Muscle of arm (tissue), 14 donors: ENCODE measurements at places on chromosomes 5 and 9.

DNA sequence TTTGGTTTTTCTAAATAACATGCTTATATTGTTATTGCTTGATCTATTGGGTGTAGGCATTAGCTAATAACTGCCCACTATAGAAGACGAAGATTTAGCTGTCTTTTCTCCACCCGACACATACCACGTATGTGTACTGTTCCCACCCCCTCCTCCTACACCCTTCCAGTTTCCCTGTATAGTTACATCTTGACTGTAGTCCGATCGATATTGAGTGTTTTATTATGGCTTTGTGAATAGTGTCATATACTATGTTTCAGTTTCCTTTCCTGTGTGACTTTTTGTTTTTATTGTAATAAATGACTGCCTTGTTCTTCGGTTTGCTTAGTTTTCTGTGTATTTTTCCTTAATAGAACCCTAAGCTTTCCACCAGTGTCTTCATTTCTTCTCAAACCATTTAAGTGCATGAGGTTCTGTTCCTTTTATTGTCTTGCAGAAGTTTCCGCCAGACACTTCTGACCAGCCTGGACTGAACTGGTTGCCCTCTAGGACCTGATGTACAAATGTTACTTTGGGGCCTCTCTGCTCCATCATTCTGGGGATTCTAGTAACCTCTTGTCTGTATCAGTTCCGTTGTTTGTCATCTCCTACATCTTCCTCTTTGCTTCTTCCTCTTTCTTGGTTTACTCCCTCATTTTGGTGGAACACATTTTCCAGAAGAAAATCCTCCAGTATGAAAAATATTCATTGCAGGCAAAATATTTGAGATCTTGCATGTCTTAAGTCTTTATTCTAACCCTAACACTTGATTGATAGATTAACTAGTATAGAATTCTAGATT, 61.8 kb downstream of the PRKACG start:
- no peak for DNase-seq

GRCh38 chr5:56259002-56259511, 25.9 kb upstream of the ANKRD55 start:
- DNase-seq = peak; percentile 59

DNA sequence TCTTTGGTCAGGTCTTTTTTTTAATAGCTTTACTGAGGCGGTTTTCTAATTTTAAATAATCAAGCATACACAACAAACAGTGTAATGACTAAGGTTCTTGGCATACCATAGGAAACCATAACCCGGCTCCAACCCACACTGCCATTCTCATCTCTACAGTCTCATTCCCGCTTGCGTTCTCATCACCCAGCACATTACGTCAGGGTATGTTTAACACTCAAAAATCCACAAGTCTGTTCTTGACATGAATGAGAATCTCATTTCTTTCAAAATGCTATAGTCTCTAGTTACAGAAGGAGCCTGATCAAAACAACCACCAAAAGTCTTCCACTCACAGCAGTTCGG, 505 bp downstream of the C5orf34 start:
- no peak for DNase-seq

- no peak for DNase-seq
These were observed 413.0 kb upstream of the CDH9 start for GRCh38 chr5:27451377-27451776.

GRCh38 chr9:114606597-114607207, 4.4 kb upstream of the TMEM268 start:
- DNase-seq = no peak

DNA sequence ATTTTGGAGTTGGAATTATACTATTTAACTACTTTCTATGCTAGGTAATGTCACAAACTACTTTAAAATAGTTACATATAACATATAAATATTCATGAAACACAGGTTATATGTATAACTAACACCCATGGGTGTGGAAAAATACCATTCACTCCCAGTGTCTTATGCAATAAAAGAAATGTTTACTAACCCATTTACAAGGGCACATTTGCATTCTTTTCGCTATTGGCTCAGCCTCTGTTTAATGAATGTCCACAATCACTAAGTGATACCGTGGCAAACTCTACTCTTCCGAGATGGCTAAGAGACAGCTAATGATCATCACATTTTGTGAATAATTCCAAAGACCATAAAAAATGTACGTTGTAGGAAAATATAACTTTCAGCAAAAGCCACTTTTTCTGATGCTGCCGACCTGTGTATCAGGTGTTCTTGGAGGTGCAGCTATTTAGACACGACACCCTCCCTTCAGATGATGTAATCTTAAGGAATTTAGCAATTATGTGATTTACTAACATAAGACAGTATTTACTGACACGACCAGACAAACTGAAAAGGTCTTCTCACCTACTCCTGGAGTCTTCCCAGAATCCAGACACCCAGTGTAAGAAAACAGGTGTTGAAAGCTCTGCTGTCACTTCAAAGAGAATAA, 121.7 kb upstream of the FAM120A start:
- DNase-seq = no peak

GRCh38 chr5:32833127-32833526, 122.0 kb downstream of the NPR3 start:
- DNase-seq = no peak

DNA sequence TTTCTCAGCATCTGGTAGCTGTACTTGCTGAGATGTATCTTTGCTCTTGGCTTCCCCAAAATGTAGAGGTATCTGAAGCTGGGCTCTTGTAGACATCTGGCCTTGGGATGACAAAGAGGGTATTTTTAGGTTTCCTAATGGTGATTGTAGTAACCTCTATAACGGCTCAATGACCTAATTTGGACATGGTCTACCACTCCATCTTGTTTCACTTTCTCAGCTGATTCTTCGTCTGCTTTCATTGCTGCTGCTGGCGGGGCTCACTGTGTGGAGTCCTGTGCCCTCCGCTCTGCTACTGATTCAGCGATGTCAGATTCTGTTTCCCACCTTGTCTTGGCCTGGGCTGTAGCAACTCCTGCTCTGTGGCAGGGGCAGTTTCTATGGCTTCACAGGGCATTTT, 12.7 kb upstream of the MARCHF11 start:
- no peak for DNase-seq

- DNase-seq = no peak
These were observed 53.4 kb upstream of the ALDH1B1 start for GRCh38 chr9:38339087-38339486.

DNA sequence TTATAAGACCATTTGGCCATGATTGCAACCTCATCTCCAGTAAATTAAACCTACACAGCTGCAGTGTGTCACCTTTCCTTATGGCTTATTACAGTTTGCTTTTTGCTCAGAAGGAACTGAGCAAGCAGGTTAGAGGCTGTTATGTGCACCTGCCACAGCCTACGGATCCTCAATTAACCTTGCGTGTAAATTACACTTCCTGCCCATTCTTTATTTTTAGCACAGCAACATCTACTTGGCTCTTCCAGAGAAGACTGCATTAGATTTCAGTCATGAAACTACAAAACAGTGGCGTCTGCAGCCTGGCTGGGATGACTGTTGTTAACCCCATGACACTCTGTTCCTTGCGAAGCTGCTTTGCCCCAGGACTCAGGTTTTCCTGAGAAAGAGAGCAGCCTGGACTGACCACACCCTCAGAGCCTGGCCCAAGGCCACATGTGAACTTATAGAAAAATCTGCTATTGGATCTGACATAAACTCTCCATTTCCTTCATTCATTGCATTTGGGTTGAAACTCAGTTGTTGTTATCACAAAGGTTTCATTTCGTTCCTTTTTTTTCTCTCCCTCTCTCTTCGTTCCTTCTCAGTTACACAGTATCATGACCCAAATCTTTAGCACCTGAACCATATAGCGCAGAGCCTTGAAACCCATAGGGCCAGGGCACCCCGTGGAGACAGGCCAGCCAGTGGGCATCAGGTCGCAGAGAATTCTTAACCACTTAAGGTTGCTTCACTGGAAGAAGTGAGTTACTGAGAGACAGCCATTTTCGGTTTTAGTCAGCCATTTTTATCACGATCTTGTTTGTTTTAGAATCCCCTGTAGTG, 138.6 kb downstream of the PALM2AKAP2 start:
- no peak for DNase-seq

GRCh38 chr5:137856201-137856600, 11.5 kb upstream of the MYOT start:
- no peak for DNase-seq

DNA sequence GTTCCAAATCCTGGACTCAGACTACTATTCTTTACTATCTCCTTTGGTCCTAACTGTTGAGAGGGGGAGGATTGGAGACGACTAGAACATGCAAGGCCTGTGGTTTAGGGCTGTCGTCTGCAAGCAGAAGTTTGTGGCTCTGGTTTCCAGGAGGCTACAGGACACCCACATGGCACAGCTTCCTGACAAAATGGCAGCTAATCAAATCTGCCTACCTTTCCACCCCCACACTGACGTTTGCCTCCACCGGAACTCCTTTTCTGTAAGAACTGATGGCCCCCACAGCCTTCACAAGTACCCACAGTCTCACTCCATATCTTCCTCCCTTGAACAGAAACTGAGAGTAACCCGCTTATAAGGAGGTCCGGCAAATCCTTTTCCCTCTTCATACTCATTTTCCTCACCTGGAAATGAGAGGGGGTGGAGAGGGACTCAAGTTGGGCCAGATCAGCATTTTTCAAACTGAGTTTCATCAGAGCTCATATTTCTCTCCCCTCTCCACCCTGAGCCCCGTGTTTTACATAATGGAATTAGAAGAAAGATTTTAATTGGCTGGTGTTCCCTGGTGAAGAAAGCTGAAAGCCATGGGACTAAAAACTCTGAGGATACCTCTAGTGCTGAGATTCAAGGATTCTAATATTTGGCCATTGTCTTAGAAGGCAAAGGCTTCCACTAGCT, 5.2 kb downstream of the SLC31A2 start:
- DNase-seq = no peak

DNA sequence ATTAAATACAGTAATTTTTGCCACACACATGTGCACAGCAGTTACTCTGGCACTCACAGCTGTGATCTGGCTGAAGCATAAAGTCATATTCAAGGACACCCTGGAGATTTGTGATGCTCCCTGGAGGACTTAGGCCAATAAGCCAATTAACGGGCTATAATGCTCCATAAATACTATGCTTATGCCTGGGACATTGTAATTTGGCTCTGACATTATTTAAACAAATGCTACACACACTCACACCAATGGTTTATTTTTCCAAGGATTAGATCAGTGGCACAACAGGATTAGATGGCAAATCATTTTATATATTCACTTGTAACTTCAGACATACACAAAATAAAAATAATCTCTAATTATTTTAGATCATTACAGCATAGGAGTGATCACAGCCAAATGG, 111.2 kb downstream of the LMNB1 start:
- DNase-seq = no peak

GRCh38 chr9:114156657-114157421, 1.5 kb downstream of the COL27A1 start:
- DNase-seq = no peak

DNA sequence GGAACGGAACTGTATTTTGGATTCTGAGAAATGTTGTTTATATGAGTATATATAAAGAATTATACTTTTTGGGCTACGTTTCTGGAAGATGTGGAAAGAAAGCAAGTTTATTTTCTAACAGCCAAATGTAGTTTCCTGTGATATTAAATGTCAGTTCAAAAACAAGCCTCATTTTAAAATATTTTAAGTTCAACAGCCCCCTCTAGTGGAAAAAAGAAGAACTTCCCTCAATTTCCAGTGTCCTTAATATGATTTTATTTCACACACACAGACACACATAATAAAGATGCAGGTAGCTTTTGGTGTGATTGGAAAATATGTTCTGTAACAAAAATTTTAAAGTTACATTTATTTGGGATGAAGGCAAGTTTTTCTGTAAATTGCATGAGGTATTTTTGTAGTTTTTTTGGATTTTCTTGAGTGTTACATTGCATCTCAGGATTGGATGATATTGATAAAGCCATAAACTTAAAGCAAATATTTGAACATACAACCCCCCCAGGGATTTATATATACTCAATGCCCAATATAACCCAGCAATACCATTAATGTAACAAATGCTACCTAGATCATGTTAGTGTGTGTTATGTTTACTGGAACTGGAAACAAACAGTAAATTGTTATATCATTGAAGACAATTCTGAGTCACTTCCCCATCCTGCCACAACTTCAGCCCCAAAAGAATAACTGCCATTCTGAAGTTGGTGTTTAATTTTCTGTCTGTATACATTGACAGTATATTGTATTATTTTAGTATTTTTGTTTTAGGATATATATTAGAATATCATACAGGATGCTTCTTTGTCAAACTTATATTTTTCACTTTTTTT, 54.0 kb downstream of the CCDC171 start:
- peak; percentile 56 for DNase-seq

GRCh38 chr9:116868201-116868600, 181.1 kb downstream of the TRIM32 start:
- DNase-seq = no peak

- DNase-seq = no peak
These were observed 202.1 kb downstream of the MED10 start for GRCh38 chr5:6176102-6176693.

- DNase-seq = peak; percentile 38
These were observed 791 bp downstream of the SLC2A8 start for GRCh38 chr9:127397646-127398274.

DNA sequence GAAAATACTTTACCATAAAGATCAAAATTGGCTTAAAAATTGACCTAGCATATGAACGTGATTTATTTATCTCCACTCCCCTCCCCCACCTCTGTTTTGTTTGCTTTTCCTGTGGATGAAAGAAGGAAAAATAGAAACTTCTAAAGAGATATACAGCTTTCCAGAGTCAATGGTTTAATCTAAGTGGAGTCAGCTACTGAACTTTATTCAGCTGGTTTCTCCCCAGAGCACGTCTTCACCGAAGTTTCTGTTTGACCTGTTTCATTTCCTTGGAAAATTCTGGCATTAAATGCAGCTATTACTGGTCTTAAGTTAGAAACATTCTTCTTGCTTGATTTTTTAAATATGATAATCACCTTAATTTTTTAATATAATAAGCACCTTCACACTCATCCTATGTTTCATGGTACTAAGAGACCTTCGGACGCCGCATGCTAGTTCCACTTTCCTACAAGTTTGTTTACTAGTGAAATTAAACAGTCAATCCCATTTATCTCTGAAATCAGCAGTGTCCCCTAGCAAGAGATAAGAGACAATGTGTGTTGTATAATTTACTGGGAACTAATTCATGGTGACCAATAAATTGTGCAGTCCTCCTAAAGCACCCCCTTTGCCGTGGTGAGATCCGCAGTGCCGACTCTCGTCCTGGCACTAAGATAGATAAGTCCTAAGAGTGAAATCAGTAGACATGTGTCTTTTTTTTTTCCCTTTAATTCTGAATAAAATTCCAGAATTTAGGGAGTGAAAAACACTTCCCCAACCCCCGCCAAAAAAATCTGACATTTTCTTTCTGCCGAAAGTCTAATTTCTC, 89.9 kb downstream of the ARL15 start:
- DNase-seq = no peak
